ENCODE measurements at places on chromosomes 6 and 20.

- no peak for DNase-seq
Measured at GRCh38 chr6:36361071-36361470, 24.4 kb upstream of the BNIP5 start.

DNA sequence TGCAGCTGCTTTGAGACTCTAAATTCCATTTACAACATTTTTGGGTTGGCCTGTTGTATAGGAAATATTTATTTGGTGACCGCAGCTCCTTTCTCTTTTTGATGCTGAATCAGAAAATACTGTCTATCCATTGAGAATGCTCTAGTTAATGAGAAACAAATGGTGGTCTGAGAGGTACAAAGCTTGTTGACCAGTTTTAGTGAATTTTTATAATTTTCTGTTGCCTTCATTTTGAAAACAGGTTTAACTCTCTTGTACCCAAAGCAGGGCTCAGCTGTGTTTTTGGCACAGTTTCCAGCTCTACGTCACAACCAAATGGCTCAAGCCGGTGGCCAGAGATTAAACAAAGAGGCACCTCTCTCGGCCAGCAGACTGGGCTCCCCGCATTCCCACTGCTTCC is 113.2 kb downstream of the FNDC1 start:
- no peak for DNase-seq

- DNase-seq = no peak
Measured at GRCh38 chr6:138302554-138302953, 75.2 kb upstream of the SMIM28 start.

DNA sequence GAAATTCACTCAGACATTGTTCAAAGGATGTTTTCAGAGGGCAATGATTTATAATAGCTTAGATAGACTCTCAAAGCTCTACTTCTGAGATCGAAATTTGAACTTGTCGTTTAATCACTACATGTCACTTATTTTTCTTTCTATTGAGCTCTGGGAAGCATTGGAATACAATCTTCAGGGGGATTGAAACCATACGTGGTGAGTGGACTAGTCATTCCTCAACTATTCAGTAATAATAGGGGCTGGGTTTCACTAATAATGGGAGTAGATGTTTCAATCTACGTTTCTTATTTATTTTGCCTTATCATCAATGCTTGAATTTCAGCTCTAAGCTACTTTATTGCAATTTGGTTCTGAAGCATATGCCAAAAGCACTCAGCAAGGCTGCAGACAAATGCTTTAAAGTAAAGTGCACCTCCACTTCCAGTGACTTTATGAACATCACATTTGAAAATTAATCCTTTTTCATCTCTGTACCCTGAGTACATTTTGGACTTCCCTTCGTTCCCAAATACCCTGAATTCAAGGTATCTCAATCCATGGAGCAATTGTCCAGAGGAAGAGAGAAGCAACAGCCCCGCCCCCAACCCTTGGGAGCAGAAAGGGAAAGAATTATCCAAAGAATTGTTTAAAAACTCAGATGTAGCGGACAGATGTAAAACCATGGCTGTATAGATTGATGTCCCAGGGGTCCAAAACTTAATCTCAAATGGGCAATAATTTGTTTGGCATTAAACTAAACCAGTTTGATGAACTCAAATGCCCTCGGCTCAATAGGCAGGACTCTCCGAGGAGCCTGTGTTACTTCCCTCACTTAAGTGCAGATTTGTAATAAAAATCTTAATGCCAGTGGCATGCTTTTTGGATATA is 68.1 kb downstream of the HFE start:
- DNase-seq = no peak

GRCh38 chr6:33927616-33928015 is 123.8 kb upstream of the MLN start:
- DNase-seq = no peak

DNA sequence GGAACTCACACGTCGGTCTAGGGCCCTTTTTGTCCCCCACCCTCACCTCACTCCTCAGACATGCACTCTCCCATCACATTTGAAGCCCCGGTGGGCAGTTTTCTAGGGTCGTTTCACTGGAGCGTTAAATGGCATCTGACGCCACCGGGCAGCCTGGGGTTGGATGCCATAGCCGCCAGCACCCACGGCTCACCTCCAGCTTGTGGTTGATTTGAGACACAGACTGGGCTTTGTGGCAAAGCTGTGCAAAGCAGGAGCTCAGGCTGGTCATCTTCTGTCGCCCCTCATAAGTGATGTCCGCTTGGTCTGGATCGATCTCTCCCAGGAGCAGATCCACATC is 530 bp downstream of the GOPC start:
- no peak for DNase-seq

DNA sequence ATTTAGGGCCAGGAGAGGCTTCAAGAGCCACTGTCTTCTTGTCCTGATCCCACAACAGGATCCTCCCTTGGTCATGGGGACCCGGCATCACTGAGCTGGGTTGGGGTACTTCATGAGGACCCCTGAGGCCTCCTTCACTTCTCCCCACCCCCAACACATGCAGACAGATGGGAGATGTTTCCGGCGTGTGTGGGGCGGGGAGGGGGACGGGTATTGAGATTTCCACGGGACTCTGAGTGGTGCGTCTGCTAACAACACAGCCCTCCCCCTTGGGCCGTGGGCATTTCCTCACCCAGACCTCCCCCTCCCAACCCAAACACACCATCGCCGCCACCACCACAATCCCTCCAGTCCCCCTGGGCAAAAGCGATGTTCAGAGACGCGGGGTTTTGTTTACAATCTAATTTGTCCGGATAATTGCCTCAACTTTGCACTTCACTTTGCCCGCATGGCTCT is 906 bp upstream of the FOXP4 start:
- DNase-seq = no peak

GRCh38 chr6:37077905-37078296 is 72.4 kb downstream of the FGD2 start:
- DNase-seq = no peak

- DNase-seq = peak; percentile 49
Measured at GRCh38 chr6:2127484-2127911, 117.9 kb downstream of the GMDS start.

GRCh38 chr6:121726596-121726995 is 291.1 kb downstream of the GJA1 start:
- no peak for DNase-seq

DNA sequence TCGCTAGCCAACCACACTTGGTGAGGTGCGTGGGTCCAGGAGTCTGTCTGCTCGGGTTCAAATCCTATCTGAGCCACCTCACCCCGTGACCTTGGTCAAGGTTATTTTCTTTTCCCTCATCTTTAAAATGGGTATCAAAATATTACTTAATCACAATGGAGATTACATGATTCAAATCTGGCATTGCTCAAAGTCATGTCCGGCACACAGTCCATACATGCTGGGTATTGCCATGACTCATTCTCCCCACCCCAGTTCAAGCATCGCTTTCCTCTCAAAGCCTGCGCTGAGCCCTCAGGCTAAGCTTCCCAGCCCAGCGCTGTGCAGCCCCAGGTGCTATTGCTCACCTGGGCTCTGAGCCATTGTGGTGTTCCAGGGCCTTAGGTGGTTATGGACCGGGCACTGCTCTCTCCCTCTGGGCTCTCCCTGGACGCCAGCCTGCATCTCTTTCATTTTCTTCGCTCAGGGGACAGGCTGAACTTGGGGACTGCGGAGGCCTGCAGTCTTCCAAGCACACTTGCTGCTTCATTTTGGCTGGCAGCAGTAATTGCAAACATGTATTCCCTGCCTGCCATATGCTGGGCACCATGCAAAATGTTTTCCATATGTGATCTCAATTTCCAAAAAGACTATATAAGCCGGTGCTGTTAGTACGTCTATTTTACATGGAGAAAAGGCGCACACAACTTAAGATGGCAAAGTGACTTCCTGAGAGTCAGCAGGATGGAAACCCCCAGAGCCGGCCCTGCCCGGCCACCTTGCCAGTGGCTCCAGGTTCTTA is 27.3 kb downstream of the WRNIP1 start:
- no peak for DNase-seq

GRCh38 chr6:139372326-139373153 is 1.9 kb downstream of the CITED2 start:
- no peak for DNase-seq

DNA sequence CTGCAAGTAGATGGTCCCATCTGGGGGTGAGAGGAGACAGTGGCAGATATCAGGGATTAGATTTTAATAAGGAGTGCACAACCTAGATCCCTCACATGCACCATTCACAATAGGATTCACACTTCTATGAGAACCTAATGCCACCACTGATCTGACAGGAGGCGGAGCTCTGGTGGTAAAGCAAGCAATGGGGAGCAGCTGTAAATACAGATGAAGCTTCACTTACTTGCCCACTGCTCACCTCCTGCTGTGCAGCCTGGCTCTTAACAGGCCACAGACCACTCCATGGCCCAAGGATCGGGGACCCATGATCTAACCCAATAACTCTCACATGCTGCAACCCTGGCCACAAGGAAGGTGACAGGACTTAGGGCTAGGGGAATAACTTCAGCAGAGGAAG is 75.4 kb downstream of the ZNF133 start:
- DNase-seq = no peak

GRCh38 chr6:101626269-101626668 is 232.8 kb downstream of the GRIK2 start:
- DNase-seq = no peak

GRCh38 chr6:16251706-16252105 is 13.3 kb downstream of the GMPR start:
- DNase-seq = no peak

DNA sequence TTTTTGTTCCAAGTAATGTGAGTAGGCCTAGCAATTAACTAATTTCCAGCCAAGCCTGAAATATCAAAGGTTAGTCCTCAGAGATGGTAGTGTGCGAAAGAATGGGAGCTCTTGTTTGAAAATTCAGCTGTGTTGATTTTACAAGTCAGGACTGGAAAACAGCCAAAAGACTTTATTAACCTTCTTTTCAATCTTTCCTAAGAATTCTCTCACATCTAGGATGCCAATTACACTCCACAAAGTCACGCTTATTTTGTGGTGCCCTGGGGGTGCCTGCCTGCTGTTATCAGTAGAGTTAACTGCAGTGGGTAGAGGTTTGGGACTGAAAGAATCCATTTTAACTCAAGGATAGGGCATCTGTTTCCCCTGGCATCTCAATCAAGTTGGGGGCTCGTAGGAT is 30.7 kb upstream of the MAP3K4 start:
- no peak for DNase-seq

- DNase-seq = no peak
Measured at GRCh38 chr6:56657354-56657753, 14.7 kb upstream of the DST start.

- DNase-seq = no peak
Measured at GRCh38 chr20:32582659-32583580, 2.2 kb downstream of the NOL4L start.

GRCh38 chr20:25274891-25275812 is 27.3 kb downstream of the PYGB start:
- DNase-seq = no peak

- DNase-seq = no peak
Measured at GRCh38 chr6:69812746-69813427, 16.1 kb upstream of the LMBRD1 start.

DNA sequence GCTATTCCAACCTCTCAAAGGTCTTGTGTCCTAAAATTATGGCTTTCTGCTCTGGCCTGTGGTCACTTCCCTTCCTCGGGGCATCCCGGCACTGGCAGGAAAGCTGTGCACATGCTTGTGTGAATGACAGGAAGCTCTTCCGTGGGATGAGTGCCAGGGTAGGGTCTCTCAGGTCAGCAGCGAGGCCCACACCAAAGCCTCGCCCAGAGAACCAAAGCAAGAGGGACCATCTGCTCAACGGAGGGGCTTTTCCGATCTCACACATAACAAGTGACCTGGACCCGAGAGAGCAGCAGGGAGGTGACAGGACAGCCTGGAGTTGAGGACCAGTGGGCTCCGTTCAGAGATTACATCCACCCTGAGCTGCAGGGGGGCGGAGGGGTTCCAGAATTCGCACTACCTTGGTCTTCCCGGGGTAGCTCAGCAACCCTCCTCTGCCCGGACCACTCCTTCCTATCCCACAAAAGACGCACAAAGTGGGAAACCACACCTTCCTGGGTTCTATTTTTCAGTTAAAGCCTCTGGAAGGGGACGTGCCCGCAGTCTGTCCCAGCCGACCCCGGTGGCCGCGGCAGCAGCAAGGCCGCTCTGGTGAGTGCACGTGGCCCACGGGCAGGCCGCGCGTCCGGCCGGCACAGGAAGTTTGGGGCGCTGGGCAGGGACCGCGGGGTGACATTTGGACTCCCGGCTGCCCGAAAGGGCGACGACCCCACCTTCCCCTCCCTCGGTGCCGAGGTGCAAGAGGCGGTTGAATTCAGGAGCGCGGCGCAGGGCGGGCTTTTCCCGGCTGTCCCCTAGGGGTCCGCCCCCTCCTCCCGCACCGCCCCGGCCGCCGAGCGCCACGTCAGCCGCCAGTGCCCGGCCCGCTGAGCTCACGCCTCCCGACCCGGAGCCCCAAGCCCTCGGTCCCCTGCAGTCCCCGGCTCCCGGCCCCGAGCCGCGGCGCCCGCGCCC is 988 bp downstream of the TXNDC5 start:
- DNase-seq = peak; percentile 32

- no peak for DNase-seq
Measured at GRCh38 chr20:10667077-10667401, 6.8 kb downstream of the JAG1 start.

GRCh38 chr20:23870461-23870860 is 9.1 kb downstream of the CST5 start:
- DNase-seq = no peak

DNA sequence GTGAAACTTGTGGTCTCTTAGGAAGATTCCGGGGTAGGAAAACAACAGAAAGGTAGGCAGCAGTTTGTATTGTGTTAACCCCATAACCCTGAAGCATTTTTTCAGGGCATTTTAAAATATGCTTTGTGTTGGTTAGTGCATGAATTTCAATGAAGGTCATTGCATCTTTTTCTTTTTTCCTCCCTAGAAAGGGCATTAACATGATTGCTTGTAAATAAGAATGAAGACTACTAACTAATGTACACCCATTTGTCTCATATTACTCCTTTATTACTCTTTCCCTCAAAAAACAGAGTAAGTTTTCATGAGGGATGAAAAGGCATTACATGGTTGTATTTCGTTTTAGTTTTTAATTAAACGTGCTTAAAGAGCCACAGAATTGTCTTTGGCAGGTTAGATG is 141.4 kb downstream of the OGFRL1 start:
- DNase-seq = no peak

- DNase-seq = peak; percentile 71
Measured at GRCh38 chr20:1266167-1266973, at the start of gene SNPH. Gene SNPH (plus strand): TSS chr20:1266294. CDS start chr20:1296240, 29,946 bp downstream.

DNA sequence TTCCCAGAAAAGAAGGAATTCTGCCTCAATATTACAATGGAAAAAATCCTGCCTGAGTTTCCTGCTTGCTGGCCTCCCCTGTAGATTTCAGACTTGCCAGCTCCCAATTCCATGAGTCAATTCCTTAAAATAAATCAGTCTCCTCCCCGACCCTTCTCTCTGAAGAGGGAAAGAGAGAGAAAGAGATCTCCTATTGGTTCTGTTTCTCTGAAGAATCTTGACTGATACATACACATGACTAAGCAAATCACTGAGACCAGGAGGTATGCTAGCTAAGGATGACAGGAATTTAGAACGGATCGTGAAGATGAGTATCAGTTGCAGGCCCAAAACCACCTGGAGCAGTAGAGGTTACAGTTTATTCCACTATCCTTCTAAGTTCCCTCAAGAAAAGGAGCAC is 11.3 kb upstream of the RBM24 start:
- no peak for DNase-seq

GRCh38 chr6:34475238-34475682 is 9.4 kb downstream of the PACSIN1 start:
- DNase-seq = no peak

GRCh38 chr20:16488086-16488485 is 85.2 kb downstream of the KIF16B start:
- DNase-seq = no peak

- no peak for DNase-seq
Measured at GRCh38 chr20:2696646-2697045, 4.1 kb downstream of the EBF4 start.

Data from stimulated activated CD8-positive, alpha-beta memory T cell treated with anti-CD3 and anti-CD28 coated beads, Interleukin-7, amount 100 ng/mL, for 48 hours (primary cell).